ENCODE measurements at places on chromosomes 2 and 18.

DNA sequence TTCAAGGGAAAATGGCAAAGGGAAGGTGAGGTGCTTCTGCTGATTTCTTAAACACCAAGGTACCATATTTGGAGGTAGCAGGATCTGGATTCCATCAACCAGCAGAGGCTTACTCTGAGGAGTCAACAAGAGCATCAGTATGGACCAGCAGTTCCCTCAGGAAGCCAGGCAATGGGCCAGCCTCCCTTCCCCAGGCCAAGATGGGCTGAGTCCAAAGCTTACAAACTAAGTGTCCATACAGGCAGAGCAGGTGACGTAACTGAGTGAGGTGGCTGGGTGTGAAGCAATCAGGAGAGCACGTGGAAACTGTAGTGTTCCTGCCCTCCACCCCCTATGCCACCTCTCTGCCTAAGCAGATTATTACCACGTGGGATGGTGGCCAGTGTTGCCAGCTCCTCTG, 134.2 kb upstream of the HNRNPA3 start:
- DNase-seq = no peak

DNA sequence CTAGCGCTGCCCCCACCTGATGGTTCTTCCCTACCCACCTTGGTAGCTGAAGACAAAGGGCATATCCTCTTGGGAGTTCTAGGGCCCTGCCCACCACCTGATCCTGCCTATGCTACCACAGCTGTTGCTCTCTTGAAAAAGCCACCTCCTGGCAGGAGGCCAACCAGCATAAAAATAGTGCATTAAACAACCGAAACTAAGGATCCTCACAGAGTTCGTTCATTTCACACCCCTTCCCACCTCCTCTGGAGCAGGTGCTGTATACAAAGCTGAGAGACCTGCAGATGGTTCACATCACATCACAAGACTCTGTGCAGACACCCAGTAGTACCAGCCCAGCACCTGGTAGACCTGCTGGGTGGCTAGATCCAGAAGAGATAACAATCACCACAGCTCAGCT, 1348.0 kb upstream of the TMEFF2 start:
- no peak for DNase-seq

- no peak for DNase-seq
Observed at GRCh38 chr2:26080356-26080755, 46.5 kb downstream of the RAB10 start.

- DNase-seq = no peak
Observed at GRCh38 chr2:28678175-28678855, 73.3 kb upstream of the PPP1CB start.

- DNase-seq = no peak
Observed at GRCh38 chr2:130337735-130338325, 4.9 kb upstream of the IMP4 start.

- DNase-seq = no peak
Observed at GRCh38 chr18:49072940-49073339, 122.2 kb upstream of the SMAD7 start.
